ENCODE measurements at places on chromosomes 11 and 22.

- DNase-seq, result peak; percentile 84
Observed at GRCh38 chr11:102287964-102288724, 29.1 kb upstream of the BIRC3 start.

DNA sequence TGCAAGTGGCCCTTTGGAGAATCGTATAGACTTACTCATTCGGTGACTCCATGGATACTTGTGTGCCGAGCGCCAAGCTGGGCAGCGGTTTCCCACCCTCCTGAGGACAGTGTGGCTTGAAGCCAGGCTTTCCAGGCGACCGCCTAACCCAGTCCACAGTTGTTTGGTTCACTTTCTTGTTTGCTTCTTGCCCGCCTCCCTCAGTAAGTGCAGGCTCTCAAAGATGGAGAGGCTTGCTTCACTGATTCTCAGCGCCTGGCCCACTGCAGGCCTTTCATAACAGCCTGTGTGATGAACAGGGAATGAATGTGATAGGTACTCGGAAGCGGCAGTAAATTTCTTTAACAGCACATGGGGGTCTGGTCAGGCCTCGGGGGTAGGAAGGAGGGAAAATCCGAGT, 11.2 kb upstream of the MDK start:
- DNase-seq, result no peak

GRCh38 chr11:110991661-110992355, 253.7 kb upstream of the POU2AF2 start:
- no peak for DNase-seq

- DNase-seq, result peak; percentile 6
Observed at GRCh38 chr11:6258571-6259081, 1.0 kb upstream of the CCKBR start.

- no peak for DNase-seq
Observed at GRCh38 chr22:20563466-20563906, 56.1 kb downstream of the MED15 start.

DNA sequence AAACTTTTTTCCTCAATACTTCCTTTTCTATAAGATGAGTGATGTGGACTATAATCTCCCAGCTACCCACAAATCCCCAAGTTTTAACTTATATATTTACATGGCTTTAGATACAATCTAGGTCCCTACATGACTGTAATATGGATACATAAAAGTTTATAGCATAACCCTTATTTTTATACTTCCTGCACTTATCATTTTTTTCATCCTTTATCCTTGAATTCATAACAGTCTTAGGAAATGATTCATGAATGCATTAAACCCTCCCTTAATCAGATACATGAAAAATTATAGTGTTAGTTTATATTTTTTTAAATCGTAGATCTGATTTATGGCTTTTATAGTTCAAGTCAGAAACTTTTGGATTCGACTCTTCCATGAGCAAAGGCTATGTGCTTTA, 195.8 kb downstream of the MAML2 start:
- no peak for DNase-seq

- DNase-seq, result no peak
Observed at GRCh38 chr11:70001246-70001645, 76.9 kb upstream of the ANO1 start.

GRCh38 chr11:27839226-27839913, 139.1 kb upstream of the BDNF start:
- DNase-seq, result no peak

DNA sequence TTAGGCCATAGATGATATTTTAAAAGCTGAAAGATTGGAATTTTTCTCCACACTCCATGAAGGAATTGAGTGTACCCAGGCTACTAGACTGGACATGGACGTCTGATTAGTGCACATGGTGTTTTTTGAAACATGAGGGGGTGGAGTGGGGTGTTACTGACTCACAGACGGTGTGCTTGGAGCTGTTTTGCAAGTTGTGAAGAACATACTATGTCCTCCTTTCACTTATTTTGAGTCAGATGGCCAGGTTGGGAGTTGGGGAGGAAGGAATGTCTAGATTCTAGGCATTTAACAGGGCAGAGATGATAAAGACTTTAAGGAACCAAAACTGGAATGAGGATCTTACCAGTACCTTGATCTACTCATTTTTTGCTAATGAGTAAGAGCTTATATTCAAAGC, 158.1 kb upstream of the MTNR1B start:
- no peak for DNase-seq

GRCh38 chr11:95337175-95337957, 106.4 kb upstream of the SESN3 start:
- DNase-seq, result peak; percentile 81

DNA sequence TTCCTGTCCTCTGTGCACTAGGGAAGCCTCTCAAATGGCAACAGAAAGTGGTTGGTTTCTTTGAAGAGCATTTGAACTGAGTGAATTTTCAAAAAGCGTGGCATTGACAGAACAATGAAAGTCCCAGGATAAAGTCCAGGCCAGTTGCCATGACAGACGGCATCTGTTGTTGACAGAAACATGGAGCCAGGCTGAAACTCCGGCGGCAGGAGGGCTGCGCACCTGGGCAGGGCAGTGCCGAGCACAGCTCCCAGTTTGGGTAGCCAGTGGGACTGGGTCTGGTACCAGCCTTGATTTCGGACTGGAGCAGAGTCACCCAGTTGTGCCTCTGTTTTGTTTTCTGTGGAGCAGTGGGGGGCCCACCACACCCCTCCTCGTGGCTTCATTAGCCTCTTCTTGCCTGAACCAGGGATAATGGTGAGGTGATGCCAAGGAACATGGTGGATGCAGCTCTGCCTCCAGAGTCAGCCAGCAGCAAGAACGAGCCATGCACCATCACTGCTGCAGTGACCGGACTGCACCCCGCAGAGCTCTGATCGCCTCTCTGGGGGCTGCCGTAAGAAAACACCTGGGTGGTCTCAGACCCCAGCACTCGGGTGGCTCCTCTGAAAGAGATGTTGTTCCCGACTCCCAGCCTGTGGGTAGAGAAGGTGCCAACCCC, 9.8 kb upstream of the SEPTIN5 start:
- DNase-seq, result no peak

GRCh38 chr11:62669420-62670161, 1.9 kb upstream of the UQCC3 start:
- DNase-seq, result no peak

DNA sequence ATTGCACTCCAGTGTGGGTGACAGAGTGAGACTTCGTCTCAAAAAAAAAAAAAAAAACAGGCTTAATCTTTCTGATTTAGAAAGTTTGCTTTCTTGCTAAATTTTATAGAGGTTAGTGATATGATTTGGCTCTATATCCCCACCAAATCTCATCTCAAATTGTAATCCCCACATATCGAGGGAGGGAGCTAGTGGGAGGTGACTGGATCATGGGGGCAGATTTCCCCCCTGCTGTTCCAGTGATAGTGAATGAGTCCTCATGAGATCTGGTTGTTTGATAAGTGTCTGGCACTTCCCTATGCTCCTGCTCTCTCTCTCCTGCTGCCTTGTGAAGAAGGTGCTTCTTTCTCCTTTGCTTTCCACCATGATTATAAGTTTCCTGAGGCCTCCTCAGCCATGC, 90.9 kb downstream of the OSBP2 start:
- DNase-seq, result no peak

GRCh38 chr22:38172832-38173640, 8.6 kb downstream of the PLA2G6 start:
- peak; percentile 53 for DNase-seq

GRCh38 chr11:96303980-96304379, 39.0 kb downstream of the MAML2 start:
- DNase-seq, result no peak

GRCh38 chr22:25021409-25021808, 68.9 kb downstream of the KIAA1671 start:
- no peak for DNase-seq

GRCh38 chr11:27908621-27909020, 199.3 kb downstream of the KIF18A start:
- no peak for DNase-seq

DNA sequence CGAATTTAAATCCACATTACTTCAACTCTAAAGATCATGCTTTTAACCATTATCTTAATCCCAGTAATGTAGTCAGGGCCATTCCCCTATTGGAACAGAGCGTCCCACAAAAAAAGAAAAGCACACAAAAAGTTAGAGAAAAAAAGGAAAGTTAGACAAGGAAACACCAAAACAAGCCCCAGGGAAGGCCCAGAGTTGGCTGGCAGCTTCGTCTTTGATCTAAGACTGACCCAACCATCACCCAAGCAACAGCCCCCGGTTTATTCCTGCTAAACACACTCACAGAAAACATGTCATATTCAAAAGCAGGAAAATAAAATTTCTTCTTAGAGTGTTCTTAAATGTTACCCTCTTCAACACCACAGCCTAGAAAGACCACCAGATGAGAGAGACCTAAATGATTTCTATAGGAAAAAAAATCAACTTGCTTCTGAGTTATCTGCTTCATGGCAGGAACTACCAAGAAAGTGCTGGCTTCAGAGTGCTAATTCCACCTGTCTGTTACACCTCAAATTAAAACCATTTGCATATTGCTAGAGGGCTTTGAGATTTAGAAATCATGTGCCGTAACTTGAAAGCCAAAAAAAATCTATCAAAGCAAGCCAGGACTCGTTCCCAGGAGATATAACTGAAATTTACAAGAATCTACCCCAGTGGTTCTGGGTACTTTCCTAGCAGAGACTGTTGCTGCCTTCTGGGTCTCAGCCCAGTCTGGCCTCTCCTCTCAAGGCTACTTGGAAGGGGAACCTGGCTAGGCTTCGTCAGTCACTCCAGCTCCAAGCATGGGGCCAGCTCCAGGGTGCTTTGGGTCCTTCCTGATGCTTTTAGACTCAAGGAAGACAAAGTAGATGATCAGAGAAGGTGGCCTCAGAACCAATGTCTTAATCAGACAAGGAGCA, 31.2 kb downstream of the POU2AF3 start:
- no peak for DNase-seq

DNA sequence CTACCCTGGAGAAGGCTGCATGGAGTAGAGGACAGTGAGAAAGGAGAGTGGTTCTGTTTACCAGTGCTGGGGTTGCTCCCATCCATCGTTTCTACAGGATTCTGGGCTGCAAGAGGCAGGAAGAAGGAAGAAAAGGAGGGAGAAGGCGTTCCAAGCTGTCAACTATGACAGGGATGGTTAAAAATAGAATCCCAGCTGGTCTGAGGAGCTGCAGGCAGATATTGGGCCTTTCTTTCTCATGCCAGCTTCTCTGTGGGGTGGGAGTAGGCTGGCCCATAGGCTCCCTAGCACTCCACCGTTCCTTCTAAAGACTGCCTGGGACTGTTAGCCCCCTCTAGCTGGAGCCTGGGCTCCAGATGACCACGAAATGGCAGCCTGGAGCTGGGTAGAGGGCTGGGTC, 13.6 kb downstream of the CCKBR start:
- DNase-seq, result no peak

DNA sequence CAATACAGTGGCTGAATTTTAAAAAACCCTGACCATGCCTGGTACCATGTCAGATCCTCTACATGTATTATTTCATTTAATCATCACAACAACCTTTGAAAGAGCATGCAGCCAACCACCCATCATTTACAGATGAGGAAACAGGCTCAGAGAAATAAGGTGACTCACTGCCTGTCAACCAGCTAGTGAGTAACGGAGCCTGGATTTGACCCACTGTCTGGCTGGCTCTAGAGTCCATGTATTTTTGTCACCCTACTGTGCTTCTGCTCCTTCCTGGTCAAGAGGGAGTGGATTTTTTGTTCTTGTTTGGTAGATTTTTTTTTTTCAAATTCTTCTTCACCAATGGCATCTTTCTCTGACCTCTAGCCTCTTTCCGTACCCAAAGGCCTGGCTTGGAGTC, 77.4 kb downstream of the CWC15 start:
- DNase-seq, result no peak

DNA sequence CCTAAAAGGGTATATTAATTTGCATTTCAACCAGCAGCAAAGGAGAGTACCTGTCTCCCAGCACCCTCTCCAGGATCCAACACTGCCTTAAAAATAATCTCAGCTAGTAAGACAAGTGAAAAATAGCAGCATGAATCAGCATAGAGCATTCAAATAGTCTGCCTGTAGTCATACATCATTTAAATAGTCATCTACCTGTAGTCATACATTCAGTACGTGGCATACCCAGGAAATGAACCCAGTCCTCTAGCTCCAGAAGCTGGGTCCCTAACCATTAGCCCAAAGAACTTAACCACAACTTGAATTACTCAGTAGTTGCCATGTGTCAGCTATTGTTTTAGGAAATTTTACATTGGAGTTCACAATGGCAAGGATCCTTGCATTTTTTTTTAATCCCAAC, 9.3 kb downstream of the TENM4 start:
- DNase-seq, result no peak

DNA sequence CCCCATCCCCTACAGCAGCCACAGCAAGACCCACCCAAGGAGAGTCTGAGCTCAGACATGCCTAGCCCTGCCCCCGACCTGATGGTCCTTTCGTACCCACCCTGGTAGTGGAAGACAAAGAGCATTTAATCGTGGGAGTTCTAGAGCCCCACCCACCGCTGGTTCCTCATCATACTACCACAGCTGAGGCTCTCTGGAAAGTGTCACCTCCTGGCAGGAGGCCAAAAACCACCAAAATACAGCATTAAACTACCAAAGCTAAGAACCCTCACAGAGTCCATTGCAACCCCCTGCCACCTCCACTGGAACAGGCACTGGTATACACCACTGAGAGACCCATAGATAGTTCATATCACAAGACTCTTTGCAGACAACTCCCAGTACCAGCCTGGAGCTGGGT, 311.1 kb downstream of the TENM4 start:
- DNase-seq, result no peak

All from NCI-H1092 treated with DMSO at 0.1 percent for 48 hours (cell line).